ENCODE measurements at places on chromosomes 2 and 18.

DNA sequence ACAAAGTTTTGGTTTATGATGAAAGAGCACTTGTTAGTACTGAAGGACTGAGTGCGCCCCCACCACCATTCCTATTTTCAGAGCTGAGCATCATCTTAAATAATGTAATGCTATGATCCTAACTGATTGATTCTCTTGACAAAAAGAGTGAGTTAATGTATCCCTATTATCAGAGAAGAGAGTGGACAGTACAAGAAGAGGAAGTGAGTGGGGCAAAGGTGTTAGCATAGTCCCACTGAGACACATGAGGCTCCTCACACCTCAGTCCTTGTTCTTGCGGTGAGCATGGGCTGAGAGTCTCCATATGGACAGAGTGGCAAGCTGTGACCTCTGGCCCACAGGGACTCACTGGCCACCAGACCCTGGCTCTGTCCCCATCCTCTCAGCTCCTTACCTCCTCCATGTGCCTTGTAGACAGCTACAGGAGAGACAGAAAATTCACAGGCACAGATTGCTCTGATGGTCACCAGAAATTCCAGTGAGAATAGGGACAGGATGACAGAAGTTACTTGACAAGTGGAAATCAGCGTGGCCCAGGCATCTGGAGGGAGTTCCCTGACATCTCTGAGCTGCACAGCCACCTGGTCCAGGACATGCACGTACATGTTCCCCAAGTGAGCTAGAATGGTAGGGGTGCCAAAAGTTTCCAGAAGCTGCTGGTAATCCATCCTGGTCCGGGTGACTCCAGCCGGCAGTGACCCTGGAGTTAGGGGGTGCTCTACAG lies 32.6 kb downstream of the NAPG start:
- DNase-seq: peak; percentile 20

GRCh38 chr18:34048423-34048822 lies 176.3 kb downstream of the NOL4 start:
- DNase-seq: no peak

- no peak for DNase-seq
Observed at GRCh38 chr2:190849774-190850173, 30.8 kb upstream of the GLS start.

- DNase-seq: no peak
Observed at GRCh38 chr2:75574106-75574505, 13.4 kb upstream of the EVA1A start.

- no peak for DNase-seq
Observed at GRCh38 chr18:48430150-48430549, 21.0 kb upstream of the ZBTB7C start.

DNA sequence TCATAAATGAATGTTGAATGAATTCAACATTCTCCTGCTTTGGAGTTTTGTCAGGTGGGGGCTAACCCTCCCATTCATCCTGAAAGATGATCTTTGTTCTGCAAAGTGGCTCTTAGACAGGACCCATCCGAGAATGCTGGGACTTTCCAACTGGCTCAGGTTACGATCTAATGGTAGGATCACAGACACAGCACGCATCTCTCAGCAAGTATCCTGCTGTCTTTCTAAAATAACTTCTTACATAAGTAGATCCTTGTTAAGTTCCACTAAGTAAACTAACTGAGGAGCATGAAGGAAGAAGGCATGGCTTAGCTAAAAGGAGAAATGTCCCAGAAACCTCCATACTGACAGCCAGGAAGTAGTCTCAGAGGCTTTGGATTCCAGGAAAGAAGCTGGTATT lies 23.7 kb downstream of the CYP27A1 start:
- peak; percentile 35 for DNase-seq

DNA sequence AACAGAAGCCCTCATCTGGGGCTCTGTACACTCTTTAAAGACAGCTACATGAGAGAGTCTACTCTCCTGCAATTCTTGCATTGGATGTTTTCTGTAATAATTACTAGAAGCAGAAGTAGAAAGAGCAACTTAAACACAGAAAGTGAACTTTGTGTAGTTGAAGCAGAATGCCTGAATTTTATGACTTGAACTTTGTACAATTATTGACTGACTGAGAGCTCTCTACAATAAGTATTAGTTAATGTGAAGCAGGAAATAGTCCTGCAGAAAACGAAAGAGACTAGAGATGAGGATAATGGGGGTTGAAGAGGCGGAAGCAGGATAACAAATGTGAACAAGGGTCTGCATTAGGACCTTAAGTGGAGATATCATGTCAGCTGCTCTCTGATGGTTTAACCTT lies 79.2 kb upstream of the STK39 start:
- DNase-seq: no peak

- no peak for DNase-seq
Observed at GRCh38 chr2:236073246-236073645, 94.9 kb downstream of the GBX2 start.
